ENCODE measurements at places on chromosomes 5 and 9.
A peak's percentile ranks its signal among the peaks of the same experiment; 100 is the strongest.

GRCh38 chr9:81824802-81825730 lies 103.2 kb upstream of the SPATA31D4 start:
- no peak for DNase-seq

- no peak for DNase-seq
These were observed 50.2 kb upstream of the ZFAND5 start for GRCh38 chr9:72415163-72415562.

DNA sequence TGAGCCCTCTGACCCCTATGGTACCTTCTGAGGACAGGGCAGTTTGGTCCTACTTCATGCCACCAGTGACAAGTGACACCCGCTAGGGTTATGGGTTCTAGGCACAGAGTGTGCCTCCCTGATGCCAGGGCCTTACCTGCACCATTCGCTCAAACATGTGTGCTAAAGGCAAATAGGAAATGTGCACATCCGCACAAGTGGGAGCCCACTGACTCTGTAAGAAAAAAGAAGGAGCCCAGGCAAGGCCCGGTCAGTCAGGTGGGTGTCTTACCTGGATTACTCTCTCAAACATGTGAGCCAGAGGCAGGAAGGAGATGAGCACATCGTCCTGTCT lies 29.1 kb upstream of the MEIKIN start:
- no peak for DNase-seq

DNA sequence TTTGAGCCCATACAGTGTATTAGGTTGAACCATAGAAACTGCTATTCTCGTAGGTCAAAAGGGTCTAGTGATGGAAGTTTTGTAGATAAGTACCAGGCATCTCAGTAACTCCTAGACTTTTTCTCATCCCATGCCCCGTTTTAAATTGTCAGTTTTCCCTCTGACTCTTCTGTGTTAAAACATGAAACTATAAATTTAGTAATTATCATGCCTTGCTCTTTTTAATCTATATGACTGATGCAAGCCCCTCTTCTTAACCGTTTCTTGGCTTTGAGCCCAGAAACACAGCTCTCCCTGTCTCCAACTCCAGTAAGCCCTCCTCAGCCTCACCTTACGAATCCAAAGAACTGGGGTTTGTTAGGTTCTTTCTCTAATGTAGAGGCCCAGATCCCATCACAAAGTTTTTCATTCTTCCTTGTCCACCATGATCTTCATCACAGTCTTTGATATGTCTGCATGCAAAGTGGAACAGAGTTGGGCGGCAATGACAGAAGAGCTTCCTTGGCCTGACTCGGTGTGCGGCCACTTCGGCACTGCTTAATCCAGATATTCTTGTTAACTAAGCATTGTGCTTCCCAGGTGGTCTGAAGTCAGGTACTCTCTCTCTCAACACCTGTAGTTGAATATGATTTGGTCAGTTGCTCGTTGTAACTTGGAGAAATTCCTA lies 21.1 kb downstream of the RGMB start:
- no peak for DNase-seq

DNA sequence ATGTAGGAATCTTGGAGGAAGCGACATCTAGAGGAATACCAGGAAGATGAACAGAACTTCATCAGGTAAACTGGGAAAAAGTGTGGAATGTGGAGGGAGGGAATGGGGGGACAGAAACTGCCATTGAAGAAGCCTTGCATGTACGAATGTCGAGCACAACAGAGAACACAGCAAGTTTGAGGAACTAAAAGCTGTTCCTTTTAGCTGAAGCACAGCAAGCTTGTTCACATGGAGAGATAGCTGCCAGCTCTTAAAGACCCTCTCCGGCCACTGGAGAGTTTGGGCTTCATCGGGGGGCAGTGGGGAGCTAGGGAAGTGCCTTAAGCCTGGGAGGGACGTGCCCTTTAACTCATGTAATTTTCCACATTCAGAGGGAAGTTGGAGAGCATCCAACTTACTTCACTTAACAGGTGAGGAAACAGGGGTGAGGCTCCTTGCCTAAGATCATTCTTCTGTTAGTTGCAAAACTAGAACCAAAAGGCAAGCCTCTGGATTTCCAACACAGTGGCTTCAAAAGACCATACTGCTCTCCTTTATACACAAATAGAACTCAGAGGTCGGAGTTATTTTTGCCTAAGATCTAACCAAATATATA lies 2.3 kb upstream of the CYFIP2 start:
- DNase-seq, result no peak

GRCh38 chr5:33275921-33276627 lies 164.7 kb upstream of the TARS1 start:
- DNase-seq, result no peak

GRCh38 chr5:152736906-152737305 lies 331.8 kb upstream of the NMUR2 start:
- no peak for DNase-seq

DNA sequence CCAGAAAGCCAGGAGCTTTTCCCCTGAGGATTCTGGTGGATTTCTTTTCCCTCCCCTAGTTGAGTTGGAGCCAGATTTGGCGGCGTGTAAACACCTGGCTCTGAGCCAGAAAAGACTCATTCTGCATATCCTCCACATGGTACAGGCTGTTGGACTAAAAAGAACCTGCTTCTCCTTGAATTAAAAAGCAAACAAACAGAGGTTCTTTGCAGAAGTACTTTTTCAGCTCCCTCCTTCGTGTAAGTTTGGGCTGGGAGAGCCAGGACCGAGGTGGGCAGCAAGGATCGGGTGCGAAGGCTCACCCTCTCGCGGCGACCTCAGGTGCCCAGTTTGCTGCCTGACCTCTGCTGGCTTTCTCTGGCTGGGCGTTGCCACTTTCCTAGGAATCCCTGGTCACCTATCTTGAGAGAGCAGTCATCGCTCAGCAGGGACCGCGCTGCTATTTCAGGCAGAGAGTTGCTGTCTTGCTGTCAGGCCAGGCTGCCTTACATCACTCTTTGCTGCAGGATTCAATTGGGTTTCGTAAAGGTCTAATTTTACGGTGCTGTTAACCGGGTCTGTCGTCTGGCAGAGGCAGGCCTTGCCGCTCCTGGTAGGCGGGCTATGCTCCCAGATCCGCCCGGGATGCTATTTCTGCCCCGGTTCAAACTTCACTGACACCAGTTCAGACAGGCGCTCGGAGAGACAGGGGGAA lies 3.2 kb downstream of the PAPPA start:
- peak; percentile 74 for DNase-seq

GRCh38 chr5:16976625-16977008 lies 40.5 kb upstream of the MYO10 start:
- DNase-seq, result no peak

DNA sequence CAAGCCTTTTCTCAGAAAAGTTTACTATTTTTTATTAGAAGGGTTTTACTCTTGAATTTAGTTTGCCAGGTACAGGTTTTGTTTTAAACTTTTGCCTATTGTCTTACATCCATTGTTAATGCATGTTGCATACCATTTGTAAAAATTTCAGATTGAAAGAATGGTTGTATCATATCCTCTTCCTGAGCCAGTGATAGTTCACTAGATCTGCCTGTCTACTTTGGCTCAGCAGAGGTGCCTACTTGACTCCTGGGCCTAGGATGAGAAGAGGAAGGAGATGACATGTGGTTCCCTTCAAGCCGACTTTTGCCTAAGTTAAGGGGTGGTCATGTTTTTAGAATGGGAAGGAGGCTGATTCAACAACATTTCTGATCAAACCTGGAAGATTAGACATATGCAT lies 232.9 kb downstream of the TRPM3 start:
- no peak for DNase-seq

- DNase-seq, result no peak
These were observed 12.0 kb upstream of the SSBP2 start for GRCh38 chr5:81762853-81763252.

DNA sequence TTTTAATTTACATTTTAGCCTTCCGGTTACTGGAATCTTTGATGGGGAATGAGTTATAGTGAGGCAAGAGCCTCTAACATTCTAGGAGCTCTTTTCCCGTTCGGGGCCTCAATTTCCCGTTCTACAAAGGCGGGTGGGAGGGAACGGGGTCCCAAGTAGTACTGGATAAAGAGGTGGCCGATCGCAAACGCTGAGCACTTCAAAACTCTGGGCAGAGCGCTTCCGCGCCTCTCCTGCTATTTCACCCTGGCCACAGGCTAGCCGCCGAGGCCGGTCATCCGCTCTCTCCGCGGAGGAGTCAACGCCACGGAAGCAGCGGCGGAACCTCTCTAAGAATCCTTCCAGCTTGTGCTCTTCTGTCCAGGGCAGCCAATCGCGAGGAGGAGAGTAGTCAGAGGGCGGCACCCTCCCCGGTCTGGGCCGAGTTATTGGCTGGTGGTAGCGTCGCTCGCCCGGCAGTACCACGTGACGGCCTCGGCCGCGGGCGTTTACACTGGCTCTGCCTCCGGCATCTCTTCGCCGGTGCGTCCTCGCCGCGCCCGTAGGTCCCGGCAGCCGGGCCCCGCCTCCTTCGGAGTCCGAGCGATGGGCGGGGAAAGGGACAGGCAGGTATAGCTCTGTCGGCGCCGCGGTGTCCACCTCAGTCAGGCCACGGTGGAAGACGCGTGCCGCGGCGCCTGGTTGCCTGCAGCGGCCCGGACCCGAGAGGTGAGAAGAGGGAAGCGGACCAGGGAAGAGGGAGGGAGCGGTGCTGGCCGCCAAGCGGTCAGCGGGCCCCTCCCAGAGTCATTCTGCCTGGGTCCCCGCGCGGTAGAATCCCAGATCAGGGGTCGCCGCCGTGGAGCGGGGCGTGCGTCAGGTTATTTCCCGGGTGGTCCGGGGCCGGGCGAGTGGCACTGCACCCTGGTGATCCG lies at the start of gene SLC26A2:
TSS of gene SLC26A2 (plus strand) at position 487 of the 914 bp plus-strand sequence. CDS start 16,895 bp downstream, outside the sequence.
- DNase-seq, result peak; percentile 99

GRCh38 chr9:75088646-75089372 lies 495 bp downstream of the OSTF1 start:
- DNase-seq, result peak; percentile 39

DNA sequence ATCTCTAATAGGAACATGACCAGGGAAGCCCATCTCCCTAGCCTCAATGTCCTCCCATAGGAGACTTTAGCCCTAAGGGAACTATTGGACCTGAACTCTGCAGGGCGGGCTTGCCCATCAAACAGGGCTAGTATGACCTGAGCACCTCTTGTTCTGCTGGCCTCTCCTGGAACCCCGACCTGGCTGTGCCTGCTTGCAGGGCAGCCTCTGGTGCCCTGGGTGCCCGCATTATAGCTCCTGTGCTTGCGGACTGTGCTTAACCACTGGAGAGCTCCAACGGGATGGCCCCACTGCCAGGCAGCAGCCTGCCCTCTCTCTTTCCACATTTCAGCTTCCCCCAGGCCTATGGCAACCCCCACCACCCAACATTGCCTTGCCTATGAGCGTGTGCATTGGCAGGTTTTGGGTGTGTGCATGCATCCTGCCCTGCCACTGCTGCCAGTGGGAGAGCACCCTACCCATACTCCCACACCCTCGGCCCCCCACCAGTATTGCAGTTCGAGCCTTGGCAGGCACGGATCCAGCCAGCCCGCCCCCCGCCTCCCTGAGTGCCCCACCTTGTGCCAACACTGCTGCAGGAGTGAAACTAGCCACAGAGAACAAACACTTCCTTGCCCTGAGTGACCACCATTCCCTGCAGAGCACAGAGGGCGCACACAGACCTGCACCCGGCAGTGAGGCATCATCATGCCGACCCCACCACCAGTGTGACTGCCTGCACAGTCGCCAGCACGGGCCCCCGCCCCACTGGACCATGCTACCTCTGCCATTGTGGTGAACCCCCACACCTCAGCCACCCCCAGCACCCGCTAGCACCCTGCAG lies 1123.8 kb upstream of the CDH6 start:
- DNase-seq, result no peak

- no peak for DNase-seq
These were observed 18.6 kb downstream of the BRD3 start for GRCh38 chr9:134049236-134049635.

DNA sequence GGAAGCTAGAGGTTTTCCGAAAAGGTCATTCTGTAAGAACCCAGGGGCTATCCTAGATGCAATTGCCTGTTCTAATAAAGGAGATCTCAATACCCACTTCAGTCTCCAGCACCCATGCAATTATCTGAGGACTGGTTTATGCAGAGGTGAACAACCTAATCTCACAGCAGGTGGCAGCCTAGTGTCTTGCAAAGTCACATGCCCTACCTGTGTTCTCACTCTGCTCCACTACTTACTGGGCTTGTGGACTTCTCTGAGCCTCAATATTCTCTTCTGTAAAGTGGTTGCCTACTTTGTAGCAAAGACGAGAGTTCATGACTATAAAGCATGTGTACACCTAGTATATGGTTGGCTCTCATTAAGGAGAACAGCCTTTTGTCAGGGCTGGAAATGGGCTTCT lies 21.0 kb upstream of the ALDH1B1 start:
- no peak for DNase-seq
